Immature natural killer cell (primary cell): ENCODE measurements at places on chromosomes 7 and 10. TPM values are rescaled to one million over a fixed set of nuclear protein-coding genes. Genes with fewer than 3 reads are reported as not detected.

GRCh38 chr7:127983804-127984332, 47.4 kb downstream of the LRRC4 start:
- no peak for DNase-seq

DNA sequence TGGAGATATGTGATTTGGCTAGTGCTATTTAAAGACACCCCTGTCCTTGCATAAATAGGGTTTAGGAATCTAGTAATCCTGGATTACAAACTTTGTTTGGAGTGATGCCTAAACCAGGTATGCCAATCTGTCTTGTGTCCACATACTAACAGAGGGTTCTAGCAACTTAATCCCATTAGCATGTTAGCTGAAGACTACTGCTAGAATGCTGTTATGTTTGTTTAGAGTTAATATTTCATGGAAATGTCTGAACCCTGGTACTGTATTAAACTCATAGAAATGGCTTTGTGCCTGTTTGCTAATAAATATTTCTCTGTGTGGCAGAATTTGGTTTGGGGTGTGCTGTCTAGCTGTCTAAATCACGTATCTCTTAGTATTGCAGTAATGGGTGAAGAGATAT, 150.8 kb downstream of the PFKFB3 start:
- DNase-seq, result no peak

GRCh38 chr10:3132036-3133025, 40.3 kb downstream of the PITRM1 start:
- DNase-seq, result no peak

SPDYE8 gene
- not detected for polyA plus RNA-seq
